ENCODE measurements at places on chromosomes 16 and 17.

DNA sequence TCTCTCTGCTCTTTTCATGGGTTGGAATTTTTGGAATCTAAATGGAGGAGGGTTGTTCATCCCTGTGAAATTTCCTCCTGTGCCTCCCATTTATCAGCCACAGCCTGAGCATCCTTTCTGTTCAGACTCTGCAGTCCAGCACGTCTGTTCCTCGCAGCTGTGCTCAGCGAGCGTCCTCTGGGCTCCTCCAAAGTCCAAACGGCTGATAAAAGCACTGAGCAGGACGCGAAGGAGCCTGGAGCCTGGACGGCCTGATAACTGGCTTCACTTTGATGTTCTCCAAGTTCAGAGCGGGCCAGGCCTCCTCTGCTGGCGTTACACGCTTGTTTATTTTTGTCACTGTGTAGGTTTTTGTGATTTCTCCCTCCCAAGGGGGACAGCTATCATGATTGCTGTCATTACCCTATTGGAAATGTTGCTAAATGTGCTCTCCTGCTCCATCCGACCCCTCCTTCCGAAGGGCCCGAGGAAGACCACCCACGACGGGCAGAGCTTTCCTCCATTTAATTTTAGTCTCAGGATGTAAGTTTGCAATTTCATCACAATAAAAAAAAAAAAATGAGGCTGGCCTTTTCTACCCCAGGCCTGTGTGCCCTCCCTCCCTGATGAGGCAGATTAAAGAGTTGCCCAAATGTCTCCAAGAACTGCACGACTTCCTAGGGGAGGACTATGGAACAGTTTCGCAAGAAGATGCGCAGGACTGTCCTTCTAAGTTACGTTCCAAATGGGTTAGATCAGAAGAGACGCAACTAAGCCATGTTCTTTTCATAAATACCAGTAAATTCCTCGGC is 290.5 kb upstream of the FOXF1 start:
- no peak for DNase-seq

GRCh38 chr17:75128694-75129505 is 2.6 kb downstream of the NT5C start:
- DNase-seq = no peak

DNA sequence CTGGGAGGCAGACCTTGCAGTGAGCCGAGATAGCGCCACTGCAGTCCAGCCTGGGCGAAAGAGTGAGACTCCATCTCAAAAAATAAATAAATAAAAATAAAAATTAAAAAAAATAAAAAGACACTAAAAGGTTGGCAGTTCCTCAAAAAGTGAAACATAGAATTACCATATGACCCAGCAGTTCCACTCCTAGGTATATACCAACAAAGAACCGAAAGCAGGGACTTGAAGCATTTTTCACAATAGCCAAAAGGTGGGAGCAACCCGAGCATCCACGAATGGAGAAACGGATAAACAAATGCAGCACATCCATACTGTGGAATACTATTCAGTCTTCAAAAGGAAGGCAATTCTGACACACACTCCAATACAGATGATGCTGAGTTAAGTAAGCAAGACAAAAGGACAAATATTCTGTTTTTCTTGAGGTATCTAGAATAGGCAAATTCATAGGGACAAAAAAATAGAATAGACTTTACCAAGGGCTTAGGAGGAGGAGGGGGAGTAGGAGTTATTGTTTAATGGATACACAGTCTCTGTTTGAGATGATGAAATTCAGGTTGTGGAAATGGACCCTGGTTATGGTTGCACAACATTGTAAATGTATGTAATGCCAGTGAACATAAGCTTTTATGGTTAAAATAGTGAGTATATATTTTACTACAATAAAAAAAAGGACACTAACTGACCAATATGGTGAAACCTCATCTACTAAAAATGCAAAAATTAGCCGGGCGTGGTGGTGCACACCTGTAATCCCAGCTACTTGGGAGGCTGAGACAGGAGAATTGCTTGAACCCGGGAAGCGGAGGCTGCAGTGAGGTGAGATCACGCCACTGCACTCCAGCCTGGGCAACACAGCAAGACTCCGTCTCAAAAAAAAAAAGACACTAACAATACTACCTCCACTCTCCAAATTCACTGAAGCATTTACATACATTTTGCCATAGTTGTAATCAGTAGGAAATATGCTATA is 27.0 kb upstream of the SLC35B1 start:
- DNase-seq = no peak

- no peak for DNase-seq
These were observed 1.2 kb downstream of the PSMD11 start for GRCh38 chr17:32445497-32445896.

- DNase-seq = no peak
These were observed 129.5 kb upstream of the SDK2 start for GRCh38 chr17:73773702-73774101.

DNA sequence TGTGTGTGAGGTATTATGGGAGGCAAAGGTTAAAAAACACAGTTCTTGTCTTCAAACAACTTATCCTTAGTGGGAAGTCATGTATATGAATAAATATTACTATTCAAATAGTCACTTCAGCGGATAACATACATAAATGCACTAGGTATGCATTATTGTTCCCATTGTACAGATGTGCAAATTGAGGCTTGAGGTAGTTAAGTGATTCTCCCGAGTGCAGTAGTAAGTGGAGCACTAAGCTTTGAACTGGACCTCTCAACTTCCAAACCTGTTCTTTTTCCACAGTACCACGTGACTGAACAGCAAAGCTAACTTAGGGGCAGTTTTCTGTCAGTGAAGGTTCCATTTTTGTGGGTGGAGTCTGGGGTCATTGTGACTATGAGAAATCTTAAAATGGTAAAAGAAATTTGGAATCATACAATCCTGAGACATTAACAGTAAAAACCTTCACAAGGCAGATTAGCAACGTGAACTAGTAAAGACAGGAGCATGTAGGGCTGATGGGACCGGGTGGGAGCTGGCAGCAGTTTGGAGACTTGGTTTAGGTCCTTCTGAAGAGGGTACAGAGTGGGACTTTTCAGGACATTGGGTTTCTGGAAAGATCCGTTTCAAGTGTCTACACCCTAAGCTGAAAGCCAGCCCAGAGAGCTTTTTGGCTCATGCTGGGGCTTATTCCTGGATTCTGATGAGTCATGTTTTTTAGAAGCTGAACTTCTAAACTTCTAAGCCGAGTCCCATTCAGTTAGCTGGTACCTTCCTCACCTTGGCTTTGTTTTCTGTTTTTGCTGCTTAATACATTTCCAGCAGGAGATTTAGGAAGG is 204.9 kb downstream of the PRKCA start:
- peak; percentile 73 for DNase-seq

DNA sequence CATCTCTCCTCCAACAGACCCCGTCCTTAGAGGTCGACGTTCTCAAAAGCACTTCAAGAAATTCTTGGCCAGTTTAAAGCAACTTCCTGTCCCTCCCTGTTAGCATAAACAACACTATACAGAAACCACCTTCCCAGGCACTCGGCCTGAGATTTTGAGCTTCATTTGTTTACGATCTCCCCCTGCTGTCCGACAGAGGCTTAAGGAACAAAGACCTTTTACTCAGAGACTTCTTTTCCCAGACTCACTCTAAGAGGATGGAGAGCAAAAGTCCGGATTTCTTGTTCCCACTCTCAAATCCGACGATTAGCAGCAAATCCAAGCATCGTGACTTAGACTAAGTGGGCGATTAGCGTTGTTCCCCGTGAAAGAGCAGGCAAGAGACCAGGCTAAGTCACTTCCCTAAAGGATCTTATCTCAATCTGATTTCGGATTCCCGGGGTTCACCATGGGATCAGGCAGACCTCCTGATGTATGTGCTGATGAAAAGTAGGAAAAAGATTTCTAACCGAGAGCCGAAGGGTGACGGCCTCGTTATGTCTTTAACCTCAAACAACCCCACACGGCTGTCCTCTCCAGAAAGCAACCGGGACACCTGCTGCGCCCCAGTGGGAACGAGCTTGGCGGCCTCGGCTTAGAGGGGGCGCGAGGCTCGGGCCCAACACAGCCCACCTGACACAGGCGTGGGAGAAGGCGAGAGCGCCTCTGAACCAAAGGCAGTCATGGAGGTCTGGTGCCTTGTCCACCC is 598 bp downstream of the INPP5K start:
- peak; percentile 88 for DNase-seq

DNA sequence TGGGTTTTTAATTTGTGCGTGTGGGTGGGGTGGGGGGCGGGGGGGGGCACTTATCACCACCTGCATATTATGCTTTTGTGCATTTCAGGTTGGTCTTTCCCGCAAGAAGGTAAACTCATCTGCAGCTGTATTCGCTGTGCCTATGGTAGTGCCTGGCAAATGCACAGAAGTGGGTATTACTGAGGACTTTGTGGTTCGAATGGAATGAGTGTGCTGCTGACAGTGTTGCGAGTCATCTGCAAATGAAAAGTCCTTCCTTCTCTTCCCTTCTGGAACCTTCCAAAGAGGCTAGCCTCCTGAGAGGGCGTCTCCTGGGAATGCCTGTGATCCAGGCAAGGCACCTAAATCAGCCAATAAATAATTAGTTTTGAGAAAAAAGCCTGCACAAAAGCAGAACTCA is 532.9 kb downstream of the MAF start:
- DNase-seq = peak; percentile 26

- DNase-seq = no peak
These were observed 76.2 kb upstream of the CDC42EP4 start for GRCh38 chr17:73387746-73388577.

DNA sequence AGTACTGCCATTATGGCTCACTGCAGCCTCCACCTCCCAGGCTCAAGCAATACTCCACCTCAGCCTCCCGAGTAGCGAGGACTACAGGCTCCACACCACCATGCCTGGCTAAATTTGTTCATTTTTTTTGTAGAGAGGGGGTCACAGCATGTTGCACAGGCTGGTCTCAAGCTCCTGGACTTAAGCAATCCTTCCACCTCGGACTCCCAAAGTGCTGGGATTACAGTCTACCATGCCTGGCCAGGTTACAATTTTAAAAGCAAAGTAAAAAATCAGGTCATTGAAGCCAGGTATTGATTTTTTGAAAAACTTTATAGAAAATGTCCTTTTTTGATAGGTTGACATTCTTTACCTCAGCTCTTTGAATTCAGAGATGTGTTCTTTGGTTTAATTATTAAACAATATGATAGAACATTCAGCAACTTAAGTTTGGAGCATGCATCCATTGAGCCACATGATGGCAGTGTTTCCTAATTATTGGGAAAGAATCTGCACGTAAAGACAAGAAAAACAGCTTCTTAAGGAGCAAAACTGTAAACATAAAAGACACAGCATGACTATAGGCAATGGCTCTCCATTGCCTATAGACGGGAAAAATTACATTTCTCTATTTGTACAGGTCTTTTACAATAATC is 1.7 kb upstream of the SLC16A11 start:
- DNase-seq = peak; percentile 85

DNA sequence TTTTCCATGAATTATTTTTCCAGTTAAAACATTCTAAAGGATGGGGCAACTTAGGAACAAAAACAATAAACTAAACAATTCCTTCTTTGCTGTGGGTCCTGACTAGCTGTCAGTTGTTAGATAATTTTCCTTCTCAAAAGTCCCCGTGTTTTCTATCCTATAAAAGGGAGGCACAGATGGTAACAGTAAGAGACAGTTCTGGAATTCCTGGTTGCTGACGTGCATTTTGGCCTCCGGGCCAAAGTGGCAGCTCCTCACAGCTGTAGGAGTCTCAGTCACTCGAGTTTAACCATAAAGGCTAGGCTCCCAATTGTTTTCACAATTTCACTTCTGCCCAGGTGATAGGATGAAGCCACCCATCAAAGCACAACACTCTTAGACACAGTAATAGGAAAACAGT is 77.0 kb upstream of the ZNF423 start:
- no peak for DNase-seq

- DNase-seq = no peak
These were observed 9.4 kb downstream of the BAHCC1 start for GRCh38 chr17:81404558-81405165.

- DNase-seq = peak; percentile 68
These were observed 690 bp downstream of the RHOT1 start for GRCh38 chr17:32142857-32143526.

GRCh38 chr17:79778504-79779083 is 646 bp downstream of the CBX2 start:
- DNase-seq = no peak

- DNase-seq = peak; percentile 22
These were observed at the start of gene C16orf96 for GRCh38 chr16:4556112-4556511. Gene C16orf96, plus strand, starts transcription at chr16:4556340. Its CDS starts 150 bp downstream, at chr16:4556490.

DNA sequence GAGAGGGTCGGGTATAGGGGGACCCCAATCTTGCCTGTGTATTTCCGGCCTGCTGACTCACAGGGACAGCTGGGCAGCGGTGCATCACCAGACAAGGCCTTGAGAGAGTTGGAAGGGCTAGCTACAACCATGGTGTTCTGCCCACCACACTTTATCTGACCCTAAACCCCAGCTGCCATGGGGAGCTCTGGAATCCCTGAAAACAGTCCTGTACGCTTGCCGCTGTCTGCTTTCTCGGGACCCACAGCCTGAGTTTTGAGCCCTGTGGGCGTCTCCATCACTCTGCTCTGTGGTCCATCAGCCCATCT is 100.4 kb upstream of the GSE1 start:
- DNase-seq = no peak

DNA sequence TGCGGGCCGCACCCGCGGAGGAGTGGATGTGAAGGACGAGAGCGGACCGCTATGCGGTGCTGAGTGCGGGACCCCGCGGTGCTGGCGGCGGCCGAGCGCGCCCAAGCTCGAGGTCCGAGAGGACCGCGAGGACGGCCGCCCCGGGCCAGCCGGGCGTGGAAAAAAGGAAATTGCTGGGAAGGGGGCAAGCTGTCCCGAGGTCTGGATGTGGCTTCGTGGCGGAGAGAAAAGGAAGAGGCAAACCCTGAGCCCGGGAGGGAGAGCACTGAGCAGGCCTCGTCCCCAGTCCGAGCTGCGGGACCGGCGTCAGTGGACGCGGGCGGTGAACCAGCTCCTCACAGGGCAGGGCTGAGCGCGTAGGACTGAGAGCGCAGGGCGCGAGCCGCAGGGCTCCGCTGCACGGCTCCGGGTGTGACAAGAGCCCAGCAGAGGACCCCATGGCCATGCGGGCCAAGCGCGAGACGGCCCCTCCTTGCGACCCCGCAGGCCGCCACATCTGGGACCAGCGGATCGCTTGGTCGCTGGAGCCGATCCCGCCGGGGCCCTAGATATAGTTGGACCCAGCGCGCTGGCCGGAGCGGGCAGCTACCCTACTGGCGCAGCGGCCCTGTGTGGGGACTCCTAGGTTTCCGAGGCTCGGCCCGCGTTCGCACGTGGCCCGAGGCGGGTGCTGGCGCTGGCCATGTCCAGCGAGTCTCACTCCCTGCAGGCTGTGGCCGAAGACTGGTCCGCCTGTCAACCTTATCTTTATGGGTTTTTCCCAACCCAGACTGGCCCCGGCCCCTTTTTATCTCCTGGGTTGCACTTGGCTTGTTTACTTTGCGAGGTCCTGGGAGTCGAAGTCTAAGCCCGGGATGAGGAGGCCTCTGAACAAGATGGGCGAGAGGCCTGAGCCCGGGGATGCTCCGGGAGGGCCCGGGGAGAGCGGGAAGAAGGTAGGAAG is 2.4 kb downstream of the TBX4 start:
- no peak for DNase-seq

DNA sequence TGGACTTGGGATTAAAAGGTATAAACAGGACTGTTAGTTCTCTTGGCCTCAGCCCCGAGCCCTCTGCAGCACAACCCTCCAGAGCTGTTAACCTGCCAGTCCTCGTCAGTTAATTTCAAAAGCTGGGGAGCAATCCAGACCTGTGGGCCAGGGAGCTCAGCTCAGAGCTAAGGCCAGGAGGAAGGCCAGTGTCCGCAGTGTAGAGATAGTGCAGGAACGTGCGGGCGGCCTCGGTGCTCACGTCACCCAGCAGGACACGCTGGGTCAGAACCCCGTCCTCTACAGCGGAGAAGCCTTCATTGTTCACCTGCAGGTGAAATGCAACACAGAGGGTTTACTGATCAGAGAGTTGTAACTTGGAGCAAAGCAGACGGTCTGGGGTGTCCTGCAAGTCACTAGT is 15.4 kb upstream of the NLRC3 start:
- DNase-seq = no peak

Measured in epithelial cell of esophagus (primary cell).